ENCODE measurements at places on chromosomes 6 and 20. TPM values are rescaled to one million over a fixed set of nuclear protein-coding genes. Genes with fewer than 3 reads are reported as not detected.

MLN gene
- total RNA-seq: not detected

DNA sequence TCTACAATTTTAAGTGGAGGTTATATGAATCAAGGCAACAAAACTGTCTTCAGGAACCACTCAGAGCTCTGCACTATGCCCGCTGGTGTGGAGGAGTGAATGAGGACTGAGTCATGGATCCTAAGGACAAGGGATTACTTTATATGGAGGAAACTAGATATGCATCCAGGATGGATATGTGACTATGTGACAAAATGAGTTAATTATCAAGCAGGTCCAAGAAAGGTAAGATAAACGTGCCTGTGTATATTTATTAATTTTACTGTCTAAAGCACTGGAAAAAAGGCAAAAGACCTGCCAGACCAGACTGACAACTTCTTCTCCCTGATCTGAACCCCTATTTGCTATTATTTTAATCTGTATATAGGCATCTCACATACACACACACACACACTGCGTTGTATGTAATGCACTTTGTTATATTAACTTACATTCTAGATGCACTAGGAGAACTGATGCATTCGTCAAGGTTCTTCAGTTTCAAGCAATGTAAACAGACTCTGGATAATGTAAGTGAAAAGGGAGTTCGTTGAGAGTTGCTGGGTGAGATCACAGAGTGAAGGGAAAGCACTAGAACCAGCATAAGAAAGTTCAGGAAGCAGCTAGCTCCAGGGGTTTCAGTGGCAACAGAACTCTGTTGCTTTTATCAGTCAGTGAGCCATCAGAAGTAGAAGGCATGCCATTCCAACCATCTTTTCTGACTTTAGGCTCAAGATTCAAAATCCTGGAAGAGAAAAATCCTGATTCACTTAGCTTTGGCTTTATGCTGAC, 26.4 kb upstream of the ADGRG6 start:
- DNase-seq: no peak

LPIN3 gene
- total RNA-seq: 2.1 TPM

DNA sequence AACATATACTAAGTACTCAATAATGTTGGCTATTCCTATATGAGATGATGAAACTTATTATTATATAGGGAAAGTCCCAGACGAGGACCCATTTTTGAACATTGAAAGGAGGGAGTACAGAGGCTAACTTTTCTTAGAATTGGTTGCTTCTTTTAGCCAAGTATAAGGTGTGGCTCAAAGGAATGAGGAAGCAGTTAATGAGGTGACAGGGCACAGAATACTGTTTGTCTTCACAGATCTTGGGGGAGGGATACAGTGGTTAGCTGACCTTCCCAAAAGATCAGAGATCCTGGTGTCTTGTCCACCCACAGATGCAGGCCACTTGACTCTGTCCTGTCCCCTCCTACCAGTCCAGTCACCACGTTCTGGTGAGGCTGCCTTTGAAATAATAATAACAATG, 67.8 kb upstream of the EPB41L1 start:
- DNase-seq: no peak

DNA sequence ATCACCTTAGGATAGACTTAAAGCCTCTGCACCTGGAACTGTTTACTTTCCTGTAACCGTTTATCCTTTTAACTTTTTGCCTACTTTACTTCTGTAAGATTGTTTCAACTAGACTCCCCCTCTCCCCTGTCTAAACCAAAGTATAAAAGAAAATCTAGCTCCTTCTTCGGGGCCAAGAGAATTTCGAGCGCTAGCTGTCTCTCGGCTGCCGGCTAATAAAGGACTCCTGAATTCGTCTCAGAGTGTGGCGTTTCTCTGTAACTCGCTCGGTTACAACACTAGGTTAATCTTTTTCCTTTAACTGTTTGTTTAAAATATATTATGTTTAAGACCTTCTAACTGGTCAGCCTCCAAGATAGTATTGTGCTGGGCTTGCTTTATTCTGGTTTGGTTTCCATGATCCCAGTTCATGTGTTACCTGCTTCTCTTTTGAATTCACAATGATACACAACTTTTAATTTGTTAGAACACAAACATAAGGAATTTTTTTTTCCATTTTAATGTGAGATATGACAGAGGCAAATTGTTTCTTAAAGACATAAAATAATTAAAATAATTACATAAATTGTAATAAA, 8.7 kb upstream of the NQO2 start:
- DNase-seq: no peak

- DNase-seq: no peak
Measured at GRCh38 chr6:119312875-119313338, 36.7 kb downstream of the MAN1A1 start.

GRCh38 chr20:2142649-2143048, 41.0 kb downstream of the STK35 start:
- DNase-seq: no peak

- no peak for DNase-seq
Measured at GRCh38 chr6:105940990-105941389, 145.1 kb upstream of the PRDM1 start.

GRCh38 chr6:52475307-52475706, 55.2 kb downstream of the EFHC1 start:
- DNase-seq: no peak

- DNase-seq: no peak
Measured at GRCh38 chr6:22102671-22103070, 194.2 kb downstream of the PRL start.

SSTR4 gene
- total RNA-seq: not detected

DNA sequence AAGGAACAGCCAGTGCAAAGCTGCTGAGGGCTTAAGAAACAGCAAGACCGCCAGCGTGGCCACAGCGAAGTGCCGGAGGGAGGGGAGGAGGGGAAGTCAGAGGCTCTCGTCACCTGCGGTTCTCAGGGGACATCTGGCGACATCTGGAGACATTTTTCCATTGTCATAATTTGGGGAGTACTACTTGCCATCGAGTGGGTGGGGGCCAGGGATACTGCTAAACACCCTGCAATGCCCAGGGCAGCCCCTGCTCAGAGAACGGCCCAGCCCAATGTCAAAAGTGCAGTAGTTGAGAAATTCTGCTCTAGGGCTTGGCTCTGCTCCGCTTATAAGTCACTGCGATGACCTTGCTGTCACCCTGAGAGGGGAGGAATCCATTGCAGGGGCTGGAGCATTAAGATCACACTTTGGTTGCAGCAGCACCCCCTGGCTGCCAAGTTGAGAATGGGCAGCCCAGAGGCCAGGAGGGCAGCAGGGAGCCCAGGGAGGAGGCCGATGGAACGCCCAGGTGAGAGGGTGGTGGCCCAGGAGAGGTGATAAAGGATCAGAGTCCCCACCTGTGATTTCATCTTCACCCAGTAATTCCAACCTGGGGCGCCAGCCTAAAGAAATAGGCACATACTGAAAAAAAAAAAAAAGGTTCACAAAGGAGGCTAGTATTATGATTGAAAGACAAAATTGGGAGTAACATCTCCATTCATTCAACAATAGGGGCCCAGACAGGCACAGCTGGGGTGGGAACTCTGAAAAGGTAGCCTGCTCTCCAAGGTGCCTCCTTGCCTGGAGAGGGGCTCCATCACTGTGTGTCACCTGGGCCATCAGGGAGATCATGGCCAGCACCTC, 218.2 kb downstream of the BMP7 start:
- peak; percentile 44 for DNase-seq

Data from OCI-LY7 (cell line).